Upper lobe of left lung (tissue), 6 donors: ENCODE measurements at places on chromosomes 2 and 18. TPM values are rescaled to one million over a fixed set of nuclear protein-coding genes. Genes with fewer than 3 reads are reported as not detected.

ZNF512 gene
- total RNA-seq: 28.9 TPM

MC5R gene
- not detected for total RNA-seq

HOXD1 gene
- 2.7 TPM for total RNA-seq

ALPG gene
- 0.91 TPM for total RNA-seq

ELOA2 gene
- not detected for total RNA-seq

GRCh38 chr18:54250846-54251261, 18.5 kb upstream of the POLI start:
- no peak for DNase-seq

DNA sequence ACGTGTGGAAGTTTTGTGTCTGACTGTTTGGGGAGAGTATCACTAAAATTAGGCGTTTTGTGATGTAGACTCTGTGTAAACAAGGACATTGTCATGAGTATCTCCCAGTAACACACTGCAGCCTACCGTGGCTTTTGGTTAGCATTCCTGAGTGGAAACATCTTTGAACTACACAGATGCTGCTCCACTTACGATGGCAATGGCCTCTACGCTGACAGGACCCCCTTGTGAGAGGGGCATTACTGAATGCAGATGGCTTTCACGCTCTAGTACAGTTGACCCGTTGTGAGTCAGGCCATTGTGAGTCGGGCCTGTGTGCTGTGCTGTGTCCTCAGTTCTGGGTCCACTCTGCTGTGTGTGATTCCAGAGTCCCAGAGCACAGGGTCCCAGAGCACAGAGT, 34.4 kb upstream of the ADNP2 start:
- no peak for DNase-seq

DNA sequence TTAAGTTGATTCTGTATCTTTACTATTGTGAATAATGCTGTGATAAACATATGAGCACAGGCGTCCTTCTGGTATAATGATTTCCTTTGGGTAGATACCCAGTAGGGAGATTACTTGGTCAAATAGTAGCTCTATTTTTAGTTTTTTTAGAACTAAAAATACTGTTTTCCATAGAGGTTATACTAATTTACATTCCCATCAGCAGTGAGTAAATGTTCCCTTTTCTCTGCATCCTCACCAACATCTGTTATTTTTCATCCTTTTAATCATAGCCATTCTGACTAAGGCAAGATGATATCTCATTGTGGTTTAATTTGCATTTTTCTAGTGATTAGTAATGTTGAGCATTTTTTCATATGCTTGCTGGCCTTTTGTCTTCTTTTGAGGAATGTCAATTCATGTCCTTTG, 35.1 kb downstream of the PMS1 start:
- DNase-seq: no peak

GRCh38 chr2:73851274-73851673, 22.5 kb downstream of the STAMBP start:
- DNase-seq: no peak

- no peak for DNase-seq
Observed at GRCh38 chr18:25896956-25897355, 193.5 kb downstream of the SS18 start.

GRCh38 chr2:10083046-10083445, 2.8 kb upstream of the CYS1 start:
- no peak for DNase-seq

- DNase-seq: no peak
Observed at GRCh38 chr2:29397713-29398112, 282.5 kb downstream of the CLIP4 start.

- peak; percentile 89 for DNase-seq
Observed at GRCh38 chr18:657311-658000, at the start of gene TYMS. TSS of gene TYMS (plus strand) at chr18:657653. CDS start at chr18:657743, 90 bp downstream.

- no peak for DNase-seq
Observed at GRCh38 chr2:64931246-64932115, 57.7 kb upstream of the SLC1A4 start.

DNA sequence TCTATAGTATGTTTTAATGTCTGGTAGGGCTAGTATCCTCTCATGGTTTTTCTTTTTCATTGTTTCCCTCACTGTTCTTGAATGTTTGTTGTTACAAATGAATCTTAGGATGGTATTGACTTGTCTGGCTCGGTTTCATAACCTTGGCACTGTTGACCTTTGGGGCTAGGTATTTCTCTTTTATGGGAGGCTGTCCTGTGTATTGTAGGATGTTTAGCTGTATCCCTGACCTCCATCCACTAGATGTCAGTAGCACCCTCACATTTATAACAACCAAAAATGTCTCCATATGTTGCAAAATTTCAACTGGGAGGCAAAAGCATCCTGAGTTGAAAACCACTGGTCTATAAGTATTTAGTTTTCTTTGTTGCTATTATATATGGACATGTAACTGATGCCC, 7.0 kb upstream of the AOX1 start:
- DNase-seq: no peak

DNA sequence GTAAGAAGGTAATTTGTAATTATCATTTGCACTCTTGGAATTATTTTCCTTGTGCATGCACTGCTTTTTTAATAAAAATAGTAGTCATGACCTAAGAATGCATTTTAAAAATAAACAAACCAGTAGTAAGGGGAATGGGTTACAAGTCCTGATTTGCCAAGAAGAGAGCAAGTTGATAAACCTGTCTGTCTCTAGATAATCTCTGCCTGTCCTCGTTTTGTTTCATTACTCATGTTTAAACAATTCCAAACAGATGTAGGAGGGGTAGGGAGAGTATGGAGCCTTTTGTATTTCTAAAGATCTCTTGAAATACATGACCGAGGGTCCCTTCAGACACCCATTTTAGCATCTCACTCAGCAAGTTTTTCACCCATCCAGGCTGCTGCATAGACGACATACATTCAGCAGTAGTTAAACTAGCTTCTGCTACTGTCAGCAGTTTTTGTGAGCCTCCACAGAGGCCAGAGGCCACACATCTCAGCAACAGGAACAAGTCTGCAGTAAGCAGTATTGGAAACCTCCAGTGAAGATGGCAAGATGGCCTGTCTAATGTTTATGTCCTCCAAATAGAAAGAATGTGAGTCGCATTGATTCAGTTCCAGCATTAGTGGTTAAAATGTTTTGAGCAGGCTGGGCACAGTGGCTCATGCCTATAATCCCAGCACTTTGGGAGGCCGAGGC, 2.3 kb upstream of the EXOC6B start:
- no peak for DNase-seq

DNA sequence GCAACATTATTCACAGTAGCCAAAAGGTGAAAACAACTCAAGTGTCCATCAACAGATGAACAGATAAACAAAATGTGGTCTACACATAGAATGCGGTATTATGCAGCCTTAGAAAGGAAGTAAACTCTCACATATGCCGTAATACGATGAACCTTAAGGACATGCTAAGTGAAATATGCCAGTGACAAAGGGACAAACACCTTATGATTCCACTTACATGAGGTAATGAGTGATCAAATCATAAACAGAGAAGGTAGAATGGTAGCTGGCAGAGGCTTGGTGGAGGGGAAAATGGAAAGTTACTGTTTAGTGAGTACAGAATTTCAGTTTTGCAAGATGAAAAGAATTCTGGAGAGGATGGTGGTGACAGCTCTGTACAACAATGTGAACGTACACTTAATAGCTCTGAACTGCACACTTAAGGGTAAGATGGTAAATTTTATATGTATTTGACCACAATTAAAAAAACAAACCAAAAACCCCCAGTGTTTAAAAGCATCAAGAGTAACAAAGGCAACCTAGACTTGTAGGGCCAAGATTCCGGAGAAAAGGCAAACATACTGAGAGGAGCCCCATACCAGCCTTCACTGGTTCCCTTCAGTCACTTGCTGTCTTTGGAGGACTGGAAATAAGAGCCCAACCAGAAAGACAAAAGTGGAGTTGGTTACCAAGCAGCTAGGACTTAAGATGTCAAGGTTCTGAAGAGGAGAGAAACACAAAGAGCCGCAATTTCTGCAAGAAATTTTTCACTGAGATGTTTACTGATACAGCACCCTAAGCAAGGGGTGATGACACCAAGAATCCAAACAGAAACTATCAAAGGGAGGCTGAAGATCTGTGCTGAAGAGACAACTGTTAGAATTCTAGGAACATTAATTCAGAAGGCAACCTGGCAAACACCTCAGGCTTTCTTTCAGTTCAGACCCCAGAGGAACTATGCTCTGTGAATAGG, 61.3 kb downstream of the CUL3 start:
- no peak for DNase-seq
